Thoracic aorta endothelial cell (primary cell): ENCODE measurements at places on chromosomes 1 and 21. TPM values are rescaled to one million over a fixed set of nuclear protein-coding genes. Genes with fewer than 3 reads are reported as not detected.

OR2M3 gene
- total RNA-seq, result not detected in 2 replicates

CRYAA gene
- total RNA-seq, result not detected in 2 replicates

FAM72C gene
- 1.3 and 1.4 TPM in 2 replicates for total RNA-seq

SPATA21 gene
- under 0.01 TPM in 1 of 2 replicates, not detected in the other for total RNA-seq

CASQ1 gene
- total RNA-seq, result not detected in 2 replicates

CRNN gene
- not detected in 2 replicates for total RNA-seq

DPT gene
- not detected in 2 replicates for total RNA-seq

TAF5L gene
- total RNA-seq, result 24.6 and 28.4 TPM in 2 replicates

HES4 gene
- 9.4 and 9.9 TPM in 2 replicates for total RNA-seq

TMPRSS15 gene
- total RNA-seq, result not detected in 2 replicates

LHX8 gene
- not detected in 2 replicates for total RNA-seq

KIF14 gene
- total RNA-seq, result 22.5 and 30.3 TPM in 2 replicates

GRHL3 gene
- total RNA-seq, result not detected in 2 replicates

FABP3 gene
- not detected in 2 replicates for total RNA-seq

SPRR2A gene
- total RNA-seq, result not detected in 2 replicates

SUSD4 gene
- total RNA-seq, result not detected in 2 replicates

SLAMF7 gene
- total RNA-seq, result not detected in 2 replicates

FCMR gene
- total RNA-seq, result 0.14 TPM in 1 of 2 replicates, not detected in the other

OLFML2B gene
- 0.29 and 0.40 TPM in 2 replicates for total RNA-seq

AJAP1 gene
- total RNA-seq, result 0.14 TPM in 1 of 2 replicates, not detected in the other

ZNF695 gene
- 3.2 and 4.5 TPM in 2 replicates for total RNA-seq

ANKRD35 gene
- 0.13 and 0.14 TPM in 2 replicates for total RNA-seq

CD84 gene
- not detected in 2 replicates for total RNA-seq
